ENCODE measurements at places on chromosomes 11 and 22.

DNA sequence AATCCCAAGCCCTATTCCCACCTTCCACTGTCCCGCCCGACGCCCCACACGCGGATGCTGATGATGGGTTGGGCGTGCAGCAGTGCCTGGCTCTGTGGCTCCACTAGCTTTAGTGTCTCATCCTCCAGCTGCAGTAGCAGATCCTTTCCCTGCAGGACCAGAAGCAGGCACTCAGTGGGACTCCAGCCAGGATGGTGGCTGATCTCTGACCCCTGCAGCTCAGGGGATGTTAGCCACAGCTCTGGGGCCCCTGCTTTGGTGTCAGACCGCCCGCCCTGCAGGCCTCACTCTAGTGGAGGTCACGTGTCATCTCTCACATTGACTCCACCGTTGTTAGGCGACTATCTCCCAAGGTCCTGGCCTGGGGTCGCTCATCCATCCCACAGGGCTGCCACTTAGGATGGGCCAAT is 11.8 kb downstream of the SMPD1 start:
- DNase-seq = peak; percentile 75

- no peak for DNase-seq
Observed at GRCh38 chr11:114044042-114044871, 15.3 kb upstream of the ZBTB16 start.

GRCh38 chr22:20606041-20606783 is 98.8 kb downstream of the MED15 start:
- peak; percentile 83 for DNase-seq

DNA sequence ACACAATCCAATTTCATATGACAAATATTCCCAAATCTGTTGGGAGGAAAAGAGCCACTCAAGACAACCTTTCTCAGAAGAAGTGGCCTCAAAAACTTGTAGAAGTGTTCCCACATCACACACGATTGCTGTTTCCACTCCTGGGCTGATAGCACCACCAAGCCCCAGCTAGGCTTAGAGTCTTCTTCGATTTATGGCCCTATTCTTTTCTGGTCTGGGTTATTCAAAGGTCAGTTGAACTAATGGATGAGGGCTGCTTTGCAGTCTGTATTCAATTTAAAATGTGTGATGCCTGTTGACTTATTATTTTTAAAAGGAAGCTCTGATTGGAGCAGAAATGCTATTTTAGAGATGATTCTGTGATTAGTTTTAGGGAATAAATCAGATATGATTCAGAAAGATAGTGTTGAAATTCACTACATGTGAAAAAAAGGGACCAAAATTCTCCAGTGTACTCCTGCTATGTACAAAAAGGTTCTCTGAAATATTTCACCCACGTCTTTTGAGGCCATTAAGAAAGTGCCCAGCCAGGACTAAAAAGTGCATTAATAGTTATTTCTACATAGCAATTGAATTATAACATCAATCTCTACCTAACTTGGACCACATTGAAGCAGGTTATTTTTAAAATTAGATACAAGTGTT is 57.3 kb upstream of the SPON1 start:
- DNase-seq = no peak

DNA sequence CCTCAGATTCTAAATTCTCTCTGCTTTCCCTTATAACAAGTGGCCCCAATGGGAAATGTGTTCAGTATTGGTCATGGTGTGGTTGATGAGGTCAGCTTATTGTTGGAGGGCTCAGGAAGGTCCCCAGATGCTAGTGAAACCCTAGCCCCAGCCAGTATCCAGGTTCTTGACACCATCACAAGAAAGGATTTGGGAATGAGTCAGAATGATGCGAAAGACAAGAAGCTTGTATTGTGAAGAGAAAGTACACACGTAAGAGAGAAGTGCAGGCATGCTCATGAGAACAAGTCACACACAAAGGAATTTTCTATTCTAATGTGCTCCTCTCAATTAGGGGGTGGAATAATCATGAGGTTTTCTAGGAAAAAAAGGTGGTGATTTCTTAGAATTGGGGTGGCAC is 34.9 kb upstream of the TRPC6 start:
- no peak for DNase-seq

DNA sequence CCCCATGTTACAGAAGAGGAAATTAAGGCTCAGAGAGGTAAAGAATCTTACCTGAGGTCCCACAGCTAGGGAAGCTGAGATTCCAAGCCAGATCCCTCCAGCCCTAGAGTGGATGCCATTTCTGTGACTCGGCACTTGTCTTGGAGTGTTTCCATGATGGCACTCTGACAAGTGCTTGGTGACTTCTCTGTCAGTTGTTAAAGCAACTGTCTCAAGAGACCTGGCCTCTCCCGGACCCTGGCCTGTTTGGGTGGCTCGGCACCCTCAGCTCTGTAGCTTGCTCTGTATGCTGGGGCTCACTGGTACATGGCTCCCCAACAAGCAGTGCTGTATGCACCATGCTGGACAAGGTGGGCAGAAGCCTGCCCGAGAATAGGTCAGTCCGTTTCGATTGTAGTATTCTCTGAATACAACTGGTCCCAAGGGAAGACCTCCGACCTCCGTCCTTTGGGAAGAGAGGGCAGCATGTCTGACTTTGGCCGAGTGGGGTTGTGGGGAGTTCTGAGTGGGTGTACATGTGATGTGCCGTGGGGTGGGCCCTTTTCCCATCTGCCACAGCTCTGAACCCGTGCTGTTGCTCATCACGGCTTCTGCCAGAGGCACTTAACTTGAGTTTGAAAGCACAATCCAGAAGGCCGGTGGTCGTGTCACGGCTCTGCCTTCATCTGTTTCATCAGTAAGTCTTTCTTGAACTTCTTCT is 12.4 kb downstream of the ACO2 start:
- DNase-seq = no peak

- DNase-seq = peak; percentile 63
Observed at GRCh38 chr22:20437613-20438426, at the start of gene SCARF2. SCARF2 (minus strand) TSS chr22:20437825; CDS start chr22:20437754, 71 bp downstream.

- no peak for DNase-seq
Observed at GRCh38 chr11:134661660-134662059, 249.6 kb upstream of the B3GAT1 start.

- no peak for DNase-seq
Observed at GRCh38 chr11:84833488-84834088, 793.6 kb downstream of the DLG2 start.

DNA sequence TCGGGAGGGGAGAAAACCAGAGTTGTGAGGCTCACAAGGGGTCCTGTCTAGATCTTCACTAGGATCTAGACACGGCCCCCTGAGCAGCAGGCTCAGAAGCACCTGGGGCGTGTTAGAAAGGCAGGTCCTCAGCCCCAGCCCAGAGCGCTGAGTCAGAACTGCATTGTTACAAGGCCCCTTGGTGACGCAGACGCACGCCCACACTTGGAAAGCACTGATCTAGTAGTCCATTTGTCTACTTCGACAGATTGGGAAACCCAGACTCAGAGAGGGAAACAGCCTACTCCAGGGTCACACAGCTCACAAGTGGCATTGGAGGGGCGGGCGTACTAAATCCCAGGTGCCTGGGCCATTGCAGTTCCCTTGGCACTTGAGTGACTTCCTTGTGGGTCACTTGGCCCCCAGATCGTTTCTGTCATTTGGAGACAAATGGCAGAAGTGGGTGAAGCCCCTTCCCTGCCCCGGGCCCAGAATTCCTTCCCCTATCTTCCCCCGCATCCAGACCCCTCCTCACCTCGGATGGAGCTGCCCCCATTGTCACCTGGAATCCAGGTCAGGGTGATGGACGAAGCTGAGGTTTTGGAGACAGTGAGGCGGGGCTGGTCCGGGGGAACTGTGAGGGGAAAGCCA is 110.8 kb downstream of the CEP164 start:
- DNase-seq = no peak

DNA sequence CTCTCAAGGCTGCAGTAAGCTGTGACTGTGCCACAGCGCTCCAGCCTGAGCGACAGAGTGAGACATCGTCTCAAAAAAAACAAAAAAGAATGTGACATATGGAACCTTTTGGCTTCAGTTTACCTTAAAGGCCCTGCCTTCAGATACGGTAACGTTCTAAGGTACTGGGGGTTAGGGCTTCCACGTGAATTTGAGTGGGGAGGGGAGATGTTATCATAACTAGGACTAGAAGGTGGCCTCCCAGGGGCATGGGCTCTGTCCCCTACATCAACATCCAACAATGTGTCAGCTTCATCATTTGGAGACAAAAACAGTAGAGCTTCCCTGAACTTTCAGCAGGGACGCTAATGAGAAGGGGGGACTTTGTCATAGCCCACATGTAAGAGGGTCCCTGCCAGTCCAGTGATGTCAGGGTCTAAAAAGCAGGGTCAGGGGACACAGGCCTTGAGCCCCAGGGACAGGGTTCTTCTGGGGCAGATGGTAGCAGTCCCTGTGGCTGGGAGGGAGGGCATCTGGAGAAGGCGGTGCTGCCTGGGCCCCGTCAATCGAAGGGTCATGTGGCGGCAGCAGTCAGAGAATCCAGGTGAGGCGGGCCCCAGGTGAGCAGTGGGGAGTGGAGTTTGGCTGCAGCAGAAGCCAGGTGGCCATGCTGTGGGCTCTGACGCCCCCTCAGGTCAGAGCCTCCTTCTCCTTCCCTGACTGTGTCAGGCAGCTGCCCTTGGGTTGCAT is 79.8 kb downstream of the BCR start:
- DNase-seq = no peak

- DNase-seq = no peak
Observed at GRCh38 chr11:120597250-120598215, 86.0 kb downstream of the GRIK4 start.

GRCh38 chr11:107898270-107898669 is 30.0 kb upstream of the RAB39A start:
- no peak for DNase-seq

DNA sequence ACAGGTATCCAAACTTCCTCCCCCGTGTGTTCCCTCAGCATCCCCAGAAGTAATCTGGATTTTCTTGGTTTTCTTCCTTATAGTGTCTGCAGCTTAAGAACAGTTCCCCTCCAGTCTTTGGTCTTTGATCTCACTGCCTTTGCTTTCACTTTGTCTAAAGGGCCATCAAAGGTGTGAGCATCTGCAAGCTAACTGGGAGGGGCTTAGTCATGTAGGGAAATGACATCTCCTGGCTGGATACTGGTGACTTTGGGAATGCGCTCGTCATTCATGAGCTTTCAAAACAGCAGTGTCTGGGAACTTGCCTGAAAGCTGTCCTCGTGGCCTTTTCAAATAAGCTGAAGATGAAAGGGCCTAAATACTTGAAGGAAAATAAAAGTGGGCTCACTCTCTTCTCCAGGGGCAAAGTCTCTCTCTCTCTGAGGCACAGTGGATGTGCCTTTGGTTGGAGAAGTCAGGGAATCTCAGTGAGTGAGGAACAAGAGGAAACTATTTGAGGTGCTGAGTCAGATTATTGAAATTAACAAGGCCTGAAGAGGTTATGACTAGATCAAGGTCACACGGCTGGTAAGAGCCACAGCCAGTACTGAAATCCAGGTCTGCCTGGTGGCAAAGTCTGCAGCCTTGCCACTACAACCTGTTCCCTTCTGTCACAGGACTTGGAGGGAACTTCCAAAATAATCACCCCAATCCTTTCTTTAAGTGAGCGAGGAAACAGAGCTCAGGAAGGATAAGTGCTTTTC is 45.6 kb upstream of the TENM4 start:
- no peak for DNase-seq

DNA sequence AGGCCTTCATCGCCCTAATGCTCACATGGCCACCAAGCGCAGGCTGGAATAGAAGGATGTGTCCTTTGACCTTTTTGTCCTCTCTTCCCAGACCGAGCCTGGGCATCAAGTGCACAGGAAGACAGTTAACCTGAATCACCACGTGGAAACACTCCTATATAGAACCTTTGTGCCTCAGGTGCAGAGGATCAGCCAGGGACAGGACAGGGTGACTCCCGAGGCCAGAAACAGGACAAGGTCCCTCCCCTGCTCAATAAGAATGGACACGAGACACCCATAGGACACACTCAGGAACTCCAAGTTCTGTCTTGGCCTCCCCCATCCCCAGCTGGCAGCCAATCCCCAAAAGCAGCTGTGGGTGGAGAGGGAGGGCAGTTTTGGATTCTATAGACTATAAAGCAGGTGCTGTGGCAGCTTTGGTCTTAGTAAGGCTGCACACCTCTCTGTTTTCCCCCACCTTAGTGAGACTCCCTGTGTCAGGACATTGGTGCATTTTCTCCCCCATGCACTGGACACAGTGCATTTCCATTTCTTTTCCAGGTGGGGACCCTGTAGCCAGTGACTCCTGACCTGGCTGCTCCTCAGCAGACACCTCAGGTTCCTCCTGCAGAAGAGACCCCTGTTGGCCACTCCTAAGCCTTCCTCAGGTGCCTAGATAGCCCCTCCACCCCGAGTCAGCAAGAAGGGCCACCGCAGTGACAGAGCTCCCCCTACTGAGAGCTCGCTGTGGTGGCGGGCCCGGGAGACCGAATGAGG is 43.6 kb upstream of the POU2AF1 start:
- DNase-seq = peak; percentile 81

GRCh38 chr22:39292561-39293074 is 26.8 kb downstream of the RPL3 start:
- DNase-seq = no peak

DNA sequence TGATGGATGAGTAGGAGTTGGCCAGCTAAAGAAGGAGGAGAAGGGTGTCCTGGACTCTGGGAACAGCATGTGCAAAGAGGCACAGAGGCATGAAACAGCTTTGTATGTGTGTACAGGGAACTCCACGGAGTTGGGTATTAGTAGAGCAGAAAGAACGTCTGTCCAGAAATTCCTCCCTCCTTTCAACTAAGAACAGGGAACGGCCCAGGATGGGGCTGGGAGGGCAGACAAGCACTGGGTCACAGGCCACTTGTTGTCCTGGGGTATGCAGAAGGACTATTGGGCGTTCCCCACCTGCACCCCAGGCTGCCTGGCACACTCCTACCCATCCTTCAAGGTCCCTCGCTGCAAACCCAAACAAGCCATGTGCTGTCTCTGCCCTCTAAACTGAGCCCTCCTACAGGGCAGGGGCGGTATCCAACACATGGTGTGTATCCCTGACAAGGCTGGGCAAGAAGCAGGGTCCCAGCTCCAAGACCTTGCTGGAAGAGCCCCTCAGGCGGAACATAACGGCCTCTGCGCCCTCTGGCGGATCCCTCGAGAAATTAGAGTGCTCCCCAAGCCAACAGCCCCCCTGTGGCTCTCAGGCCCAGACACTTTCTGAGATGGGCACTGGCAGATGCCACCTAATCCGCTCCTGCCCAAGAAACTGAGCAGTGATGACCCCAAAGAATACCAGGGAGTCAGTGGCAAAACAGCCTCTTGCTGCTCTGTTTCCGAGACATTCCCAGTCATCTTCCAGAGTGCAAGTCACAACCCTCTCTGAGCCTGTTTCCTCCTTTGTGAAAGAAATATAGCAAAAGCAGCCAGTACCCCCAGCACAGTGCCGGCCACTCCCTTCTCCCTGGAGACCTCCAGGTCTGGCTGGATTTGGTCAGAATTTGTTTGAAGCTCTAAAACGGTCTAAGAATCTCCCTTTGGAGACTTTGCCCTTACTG is 1.6 kb upstream of the ELFN2 start:
- peak; percentile 85 for DNase-seq
